Kidney glomerular epithelial cell (primary cell): ENCODE measurements at places on chromosomes 6 and 20.

GRCh38 chr6:90216072-90216977, 80.3 kb downstream of the BACH2 start:
- peak; percentile 57 for DNase-seq

GRCh38 chr6:49556429-49556837, 6.0 kb downstream of the C6orf141 start:
- DNase-seq, result peak; percentile 89

- peak; percentile 43 for DNase-seq
These were observed 123.3 kb upstream of the SLC2A12 start for GRCh38 chr6:134175532-134176263.

DNA sequence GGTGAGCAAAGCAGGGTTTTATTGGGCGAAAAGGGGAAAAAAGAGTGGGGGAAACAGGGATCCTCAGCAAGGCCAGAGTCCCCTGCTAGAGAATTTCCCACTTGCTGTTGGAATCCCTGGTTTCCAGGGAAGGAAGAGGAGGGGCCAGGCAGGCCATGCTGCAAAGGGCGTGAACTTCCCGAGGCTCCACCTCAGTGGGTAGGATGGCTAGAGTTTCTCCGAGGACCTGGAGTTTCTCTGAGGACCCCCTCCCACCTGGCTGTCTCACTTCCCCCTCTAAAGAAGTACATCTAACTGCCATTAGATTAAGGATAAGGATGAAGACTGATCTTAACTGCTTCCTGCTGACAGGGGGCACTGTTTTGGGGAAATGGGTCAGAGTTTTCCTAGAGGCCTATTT, 1239.3 kb upstream of the GJE1 start:
- DNase-seq, result no peak

DNA sequence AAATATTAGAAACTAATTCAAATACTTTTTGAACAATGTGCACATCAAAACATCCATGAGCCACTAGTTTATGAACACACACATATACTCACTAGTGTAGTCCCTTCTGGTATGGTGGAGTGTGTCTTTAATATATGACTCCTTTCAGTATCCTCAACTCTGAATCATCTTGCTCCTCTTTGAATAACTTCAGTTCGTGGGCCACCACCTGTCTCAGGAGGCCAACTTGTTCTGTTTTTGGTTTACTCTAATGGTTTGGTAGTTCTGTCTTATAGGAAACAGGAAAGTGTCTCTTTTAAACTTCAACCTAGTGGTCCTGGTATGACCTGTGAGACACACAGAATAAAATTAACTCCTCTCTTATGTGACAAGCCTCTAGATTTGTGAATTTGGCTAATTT, 55.6 kb downstream of the ZNF292 start:
- no peak for DNase-seq

DNA sequence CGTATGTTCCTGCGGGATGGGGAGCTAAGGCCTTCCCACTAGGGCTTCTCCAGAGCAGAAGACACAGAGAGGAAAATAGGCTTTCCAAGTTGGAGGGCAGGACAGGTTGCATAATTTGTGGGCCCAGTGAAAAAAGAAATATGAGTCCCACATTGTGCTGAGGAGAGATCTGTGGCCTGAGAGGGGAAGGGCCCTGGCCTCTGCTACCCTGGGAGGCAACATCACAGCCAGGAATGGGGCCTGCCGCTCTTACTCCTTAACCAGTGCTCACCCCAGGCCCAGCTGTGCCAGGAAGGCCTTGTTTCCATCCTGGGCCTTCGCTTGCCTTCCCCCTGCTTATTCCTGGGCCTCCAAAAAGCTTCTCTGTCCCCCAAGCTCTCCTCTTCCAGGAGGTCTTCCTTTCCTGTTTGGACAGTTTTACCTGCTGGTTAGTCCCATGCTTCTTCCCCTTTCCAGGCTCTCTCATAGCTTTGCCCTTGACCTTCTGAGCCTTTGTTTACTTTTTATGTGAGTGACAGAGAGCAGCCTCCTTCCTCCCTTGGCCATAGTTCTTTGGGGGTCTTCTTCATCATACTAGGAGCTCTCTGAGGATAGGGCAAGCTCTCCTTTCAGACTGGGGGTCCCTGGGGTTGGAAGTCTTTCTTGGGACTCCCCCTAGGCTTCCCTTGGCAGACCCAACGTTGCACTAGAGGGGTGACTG, 26.2 kb upstream of the VEGFA start:
- DNase-seq, result no peak

GRCh38 chr6:11852061-11852651, 73.6 kb upstream of the ADTRP start:
- no peak for DNase-seq

- DNase-seq, result no peak
These were observed 1.1 kb downstream of the PAX1 start for GRCh38 chr20:21706261-21707195.

GRCh38 chr6:15326067-15326614, 80.3 kb downstream of the JARID2 start:
- no peak for DNase-seq

- no peak for DNase-seq
These were observed 75.2 kb downstream of the COL21A1 start for GRCh38 chr6:56172144-56172543.

DNA sequence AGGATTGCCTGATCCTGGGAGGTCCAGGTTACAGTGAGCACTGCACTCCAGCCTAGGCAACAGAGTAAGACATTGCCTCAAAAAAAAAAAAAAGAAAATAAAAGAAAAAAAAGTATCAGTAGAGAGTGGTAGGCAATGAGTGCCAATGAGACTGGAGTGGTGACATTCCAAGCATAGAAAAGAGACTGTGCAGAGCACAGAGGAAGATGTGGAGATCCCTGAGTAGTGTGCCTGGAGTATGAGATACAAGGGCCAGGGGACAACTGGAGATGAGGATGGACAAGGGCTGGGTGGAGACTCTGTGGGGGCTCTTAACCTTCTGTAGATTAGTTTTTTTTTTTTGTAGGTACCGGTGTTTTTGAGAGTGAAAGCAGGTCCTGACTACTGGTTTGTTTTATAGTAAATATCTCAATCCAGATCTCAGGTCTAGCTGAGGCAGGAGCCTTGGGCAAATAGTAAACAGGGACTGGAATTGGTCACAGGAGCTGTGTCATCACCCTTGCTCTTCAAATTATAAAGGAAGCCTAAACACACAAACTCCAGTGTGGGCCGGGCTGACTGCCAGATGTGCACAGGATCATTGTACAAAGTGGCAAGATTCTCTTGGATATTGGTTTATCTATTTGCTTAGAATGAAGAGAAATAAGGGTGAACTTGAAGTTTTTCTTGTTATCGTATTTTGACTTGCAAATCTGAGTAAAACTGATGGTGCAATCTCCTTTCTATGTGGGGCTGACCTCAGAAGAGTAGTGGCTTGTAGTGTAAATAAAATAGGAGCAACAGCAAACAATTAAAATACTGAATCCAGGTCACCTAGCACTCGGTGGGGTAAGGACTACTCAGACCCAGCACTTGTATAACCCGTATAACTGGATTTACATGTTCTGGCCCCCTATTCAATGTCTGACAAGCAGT, 144.9 kb downstream of the SOX4 start:
- DNase-seq, result no peak

- DNase-seq, result no peak
These were observed 133.7 kb upstream of the HSF2 start for GRCh38 chr6:122265755-122266154.

GRCh38 chr6:99745651-99746050, 139.0 kb downstream of the PRDM13 start:
- DNase-seq, result peak; percentile 2

DNA sequence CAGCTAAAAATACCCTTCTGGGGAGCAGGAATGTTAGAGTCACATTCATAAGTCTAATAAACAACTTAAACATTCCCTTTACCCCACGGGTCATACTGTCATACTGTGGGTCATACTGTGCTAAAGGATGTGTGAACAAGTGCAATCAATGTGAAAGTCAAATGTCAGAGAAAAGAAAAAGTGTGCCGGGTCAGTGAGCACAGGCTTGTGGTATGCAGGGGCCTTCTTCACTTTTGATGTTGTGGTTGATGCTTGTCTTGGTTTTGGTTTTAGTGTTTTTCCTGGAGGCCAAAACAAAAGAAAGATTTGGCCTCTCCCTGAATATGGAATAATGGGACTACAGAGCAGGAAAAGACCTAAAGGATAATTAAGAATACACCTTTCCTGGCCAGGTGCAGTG, 267.9 kb upstream of the PLN start:
- DNase-seq, result peak; percentile 29

GRCh38 chr6:24233813-24234442, 107.9 kb downstream of the NRSN1 start:
- DNase-seq, result no peak

GRCh38 chr6:134683783-134684422, 266.0 kb downstream of the ALDH8A1 start:
- no peak for DNase-seq

DNA sequence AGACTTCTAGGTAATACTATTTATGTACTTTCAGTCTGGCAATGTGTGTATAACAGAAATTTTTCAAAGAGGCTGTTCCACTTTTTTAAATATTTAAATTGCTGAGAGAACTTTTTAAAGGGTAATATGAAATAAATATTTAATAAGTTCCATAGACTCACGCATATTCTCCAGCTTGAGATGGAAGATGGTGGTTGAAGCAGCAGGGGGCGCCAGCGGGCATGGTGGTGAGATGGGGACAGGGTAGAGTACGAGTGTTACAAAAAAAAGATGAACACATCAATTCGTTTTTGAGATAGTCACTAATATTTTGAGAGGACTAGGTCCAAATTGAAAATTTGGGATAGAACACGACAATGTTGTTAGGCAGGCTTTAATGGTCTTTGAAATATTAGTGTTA, 68.4 kb downstream of the RSPO3 start:
- DNase-seq, result no peak

DNA sequence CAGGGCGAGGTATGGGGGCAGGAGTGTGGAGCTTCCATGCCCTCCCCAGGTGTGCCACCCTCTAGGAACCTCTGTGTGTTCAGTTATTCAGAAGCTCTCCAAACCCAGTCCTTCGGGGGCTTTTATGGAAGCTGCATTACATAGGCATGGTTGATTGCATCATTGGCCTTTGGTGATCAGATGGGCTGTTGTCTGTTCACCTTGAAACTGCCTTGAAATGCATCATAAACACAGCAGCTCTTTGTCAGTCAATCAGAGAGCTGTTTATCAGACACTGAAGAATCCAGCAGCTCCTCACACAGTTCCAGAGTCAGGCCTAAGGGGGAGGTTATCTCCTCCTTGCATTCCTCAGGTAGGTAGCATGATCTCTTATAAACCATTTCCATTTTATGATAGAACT, 62.4 kb downstream of the E2F3 start:
- no peak for DNase-seq

GRCh38 chr6:51559059-51559458, 528.4 kb downstream of the PKHD1 start:
- no peak for DNase-seq

GRCh38 chr20:42100137-42100704, 482.0 kb upstream of the CHD6 start:
- DNase-seq, result no peak

DNA sequence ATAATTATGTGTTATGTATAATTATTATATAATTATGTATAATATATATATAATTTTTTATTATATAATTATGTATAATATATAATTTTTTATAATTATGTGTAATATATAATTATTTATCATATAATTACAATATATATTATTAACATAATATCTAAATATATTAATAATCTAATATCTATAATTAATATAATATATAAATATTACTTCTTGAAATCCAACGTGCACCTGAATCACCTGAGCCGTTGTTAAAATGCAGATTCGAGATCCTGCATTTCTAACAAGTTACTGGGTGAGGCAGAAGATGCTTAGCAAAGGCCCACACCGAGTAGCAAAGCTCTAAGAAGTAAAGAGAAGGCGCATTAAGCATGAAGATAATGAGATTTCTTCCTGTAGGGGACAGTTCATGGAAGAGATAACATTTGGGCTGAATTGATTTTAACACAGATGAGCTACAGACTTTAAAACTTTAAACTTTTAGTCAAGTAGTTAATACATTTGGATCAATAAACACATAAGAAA, 406.4 kb upstream of the PLCB4 start:
- DNase-seq, result no peak

DNA sequence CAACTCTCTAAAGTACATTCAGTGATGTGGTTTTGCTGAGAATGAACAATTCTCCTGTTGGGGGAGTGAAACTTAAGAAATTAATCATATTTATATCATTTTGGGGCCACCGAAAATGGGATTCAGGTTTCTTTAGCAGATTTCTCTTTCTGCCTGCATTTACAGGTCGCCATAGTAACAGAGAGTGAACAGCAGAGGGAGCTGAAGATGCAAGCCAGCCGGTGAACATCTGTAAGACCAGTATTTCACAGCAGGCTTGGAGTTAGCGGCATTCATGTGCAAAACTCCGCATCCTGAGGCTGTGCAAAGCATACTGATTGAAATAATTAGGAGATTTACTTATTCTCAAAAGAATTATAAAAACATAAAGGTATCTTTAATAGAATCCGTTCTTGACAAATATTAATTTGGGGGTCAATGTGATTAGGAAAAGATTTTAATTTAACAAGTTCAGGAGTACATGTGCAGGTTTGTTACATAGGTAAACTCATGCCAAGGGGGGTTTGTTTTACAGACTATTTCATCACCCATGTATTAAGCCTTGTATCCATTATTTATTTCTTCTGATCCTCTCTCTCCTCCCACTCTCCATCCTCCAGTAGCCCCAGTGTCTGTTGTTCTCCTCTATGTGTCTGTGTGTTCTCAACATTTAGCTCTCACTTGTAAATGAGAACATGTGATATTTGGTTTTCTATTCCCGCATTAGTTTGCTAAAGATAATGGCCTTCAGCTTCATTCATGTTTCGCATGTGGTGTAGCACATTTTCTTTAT, 17.8 kb upstream of the HSF2 start:
- DNase-seq, result peak; percentile 42

DNA sequence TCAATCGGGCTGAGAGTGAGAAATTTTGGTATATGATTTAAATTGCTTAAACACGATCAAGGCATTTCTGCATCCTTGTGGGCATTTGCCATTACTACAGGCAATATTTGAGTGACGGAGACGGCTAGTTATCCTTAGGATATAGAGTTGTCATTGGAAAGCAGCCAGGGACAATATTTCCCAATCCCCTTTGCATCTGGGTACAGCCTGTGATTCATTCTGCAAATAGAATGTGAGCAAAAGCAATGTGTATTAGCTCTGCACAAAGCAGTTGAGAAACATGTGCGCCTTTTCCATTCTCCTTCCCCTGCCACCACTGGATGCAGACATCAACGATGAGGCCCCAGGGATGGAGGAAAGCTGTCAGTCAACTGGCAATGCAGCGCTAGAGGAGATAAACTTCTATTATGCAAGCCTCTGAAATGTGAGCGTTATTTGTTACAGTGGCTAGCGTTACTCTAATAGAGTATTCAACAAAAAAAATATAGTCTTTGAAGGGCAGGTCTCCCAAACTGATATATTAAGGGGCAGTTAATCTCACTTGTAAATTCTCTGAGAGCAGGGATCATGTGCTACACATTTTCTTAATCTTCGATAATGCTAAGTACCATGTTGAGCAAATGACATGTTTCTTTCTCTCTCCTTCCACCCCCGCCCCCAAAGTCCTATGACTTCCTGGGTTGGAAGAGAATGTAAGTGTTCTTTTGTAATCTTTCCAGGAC, 37.1 kb upstream of the NCOA3 start:
- peak; percentile 94 for DNase-seq
